ENCODE measurements at places on chromosomes 2 and 18.

DNA sequence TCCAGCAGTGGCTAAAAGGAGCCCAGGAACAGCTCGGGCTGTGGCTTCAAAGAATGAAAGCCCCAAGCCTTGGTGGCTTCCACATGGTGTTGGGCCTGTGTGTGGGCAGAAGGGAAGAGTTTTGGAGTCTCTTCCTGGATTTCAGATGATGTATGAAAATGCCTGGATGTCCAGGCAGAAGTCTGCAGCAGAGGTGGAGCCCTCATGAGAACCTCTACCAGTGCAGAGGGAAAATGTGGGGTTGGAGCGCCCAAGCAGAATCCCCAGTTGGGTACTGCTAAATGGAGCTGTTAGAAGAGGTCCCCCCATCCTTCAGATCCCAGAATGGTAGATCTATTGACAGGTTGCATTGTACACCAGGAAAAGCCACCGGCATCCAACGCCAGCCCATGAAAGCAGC, 412.1 kb downstream of the TDRD15 start:
- no peak for DNase-seq

DNA sequence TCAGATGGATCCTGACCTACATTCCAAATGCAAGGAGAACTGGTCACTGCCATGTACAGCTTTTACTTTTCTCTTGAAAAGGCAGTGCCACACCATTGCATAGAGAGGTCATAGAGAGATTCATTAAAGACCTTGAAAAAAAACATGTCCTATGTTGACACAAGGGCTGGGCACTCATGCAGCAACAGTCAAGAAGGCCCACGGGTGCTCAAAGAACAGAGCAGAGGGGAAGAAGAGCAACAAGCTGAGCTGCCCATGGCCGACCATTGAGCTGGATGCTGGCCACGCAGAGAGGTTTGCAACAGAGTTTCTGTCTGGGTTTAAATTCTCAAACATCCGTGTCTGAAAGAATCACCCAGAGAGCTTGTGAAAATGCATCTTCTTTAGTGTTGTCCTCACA, 99.1 kb downstream of the ADD2 start:
- no peak for DNase-seq

- peak; percentile 74 for DNase-seq
Observed at GRCh38 chr18:24426398-24427294, at the start of gene IMPACT. Gene IMPACT (plus strand): TSS chr18:24426670. CDS start chr18:24426757, 87 bp downstream.

GRCh38 chr2:224259831-224260230, 142.1 kb downstream of the FAM124B start:
- no peak for DNase-seq

DNA sequence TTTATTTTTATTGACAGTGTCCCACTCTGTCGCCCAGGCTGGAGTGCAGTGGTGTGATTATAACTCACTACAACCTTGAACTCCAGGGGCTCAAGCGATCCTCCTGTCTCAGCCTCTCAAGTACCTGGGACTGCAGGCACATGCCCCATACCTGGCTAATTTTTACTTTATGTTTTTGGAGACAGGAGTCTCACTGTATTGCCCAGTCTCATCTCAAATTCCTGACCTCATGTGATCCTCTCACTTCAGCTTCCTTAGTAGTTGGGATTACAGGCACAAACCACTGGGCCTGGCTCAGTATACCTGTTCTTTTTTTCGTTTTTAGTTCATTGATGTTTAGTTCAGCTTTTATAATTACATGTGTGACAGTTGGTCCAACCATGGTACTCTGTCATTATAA, 40.1 kb upstream of the SNORC start:
- no peak for DNase-seq

DNA sequence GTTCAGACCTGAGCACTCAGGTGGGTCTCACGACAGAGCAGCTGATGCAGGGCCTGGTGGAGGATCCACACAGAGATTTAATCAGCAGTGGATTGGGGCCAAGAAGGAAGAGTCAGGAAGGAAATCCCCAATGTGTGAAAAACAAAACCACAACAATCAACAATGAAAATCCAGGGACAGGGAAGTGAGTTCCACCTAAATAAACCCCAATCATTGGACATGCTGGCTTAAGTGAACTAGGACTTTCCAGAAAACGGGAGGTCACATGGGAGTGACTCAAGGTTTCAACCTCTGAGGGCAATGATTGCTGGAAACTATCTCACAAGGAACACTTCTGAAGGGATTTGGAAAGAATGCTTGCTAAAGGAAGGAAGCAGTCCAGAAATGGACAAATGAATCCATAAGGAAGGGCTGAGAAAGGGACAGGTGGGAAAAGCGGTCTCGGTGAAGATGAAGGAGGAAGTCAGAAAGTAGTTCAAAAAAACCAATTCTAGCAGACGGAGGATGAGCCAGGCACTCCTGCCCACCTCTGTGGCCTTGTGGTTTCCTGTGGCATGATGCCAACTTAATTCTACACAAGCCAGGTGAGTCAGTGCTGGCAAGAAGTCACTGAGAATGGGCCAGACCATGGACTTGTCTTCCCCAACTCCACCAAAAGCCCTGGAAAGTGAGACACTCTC, 15.4 kb upstream of the XDH start:
- DNase-seq: peak; percentile 3

- no peak for DNase-seq
Observed at GRCh38 chr2:161796192-161796591, 172.0 kb downstream of the SLC4A10 start.

DNA sequence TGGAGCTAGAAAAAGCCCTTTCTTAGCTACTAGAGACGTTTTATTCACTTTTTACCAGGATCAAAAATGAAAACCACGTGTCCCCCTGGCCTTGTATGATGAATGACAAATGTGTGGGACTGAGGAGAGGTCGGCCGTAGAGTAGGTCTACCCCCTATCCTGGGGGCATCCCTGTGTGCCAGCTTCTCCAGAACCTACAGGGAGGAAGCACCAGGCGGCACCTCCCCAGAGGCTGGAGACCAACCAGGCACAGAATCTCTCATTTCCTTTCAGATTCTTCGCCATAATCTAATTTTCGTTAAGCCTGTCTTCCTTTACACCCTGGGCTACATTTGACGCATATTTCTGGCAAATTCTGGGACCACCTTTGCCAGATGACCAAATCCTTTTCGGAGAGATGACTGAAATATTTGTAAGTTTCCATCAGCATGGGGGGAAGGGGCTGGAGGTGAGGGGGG, 15.9 kb downstream of the TWIST2 start:
- DNase-seq: no peak

DNA sequence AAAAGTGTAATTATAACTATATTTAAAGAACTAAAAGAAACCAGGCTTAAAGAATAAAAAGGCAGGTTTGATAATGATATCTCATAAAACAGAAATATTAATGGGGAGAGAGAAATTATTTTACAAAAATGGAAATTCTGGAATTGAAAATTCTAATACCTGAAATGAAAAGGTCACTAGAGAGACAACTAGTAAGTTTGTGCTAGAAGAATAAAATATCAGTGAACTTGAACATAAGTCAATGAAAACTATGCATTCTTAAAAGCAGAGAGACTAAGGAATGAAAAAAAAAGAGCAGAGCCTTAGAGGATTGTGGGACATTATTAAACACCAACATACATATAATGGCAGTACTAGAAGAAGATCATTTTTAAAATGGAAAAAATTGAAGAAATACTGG, 1475.0 kb upstream of the ZEB2 start:
- no peak for DNase-seq

- no peak for DNase-seq
Observed at GRCh38 chr18:59752666-59753065, 55.4 kb upstream of the CCBE1 start.

DNA sequence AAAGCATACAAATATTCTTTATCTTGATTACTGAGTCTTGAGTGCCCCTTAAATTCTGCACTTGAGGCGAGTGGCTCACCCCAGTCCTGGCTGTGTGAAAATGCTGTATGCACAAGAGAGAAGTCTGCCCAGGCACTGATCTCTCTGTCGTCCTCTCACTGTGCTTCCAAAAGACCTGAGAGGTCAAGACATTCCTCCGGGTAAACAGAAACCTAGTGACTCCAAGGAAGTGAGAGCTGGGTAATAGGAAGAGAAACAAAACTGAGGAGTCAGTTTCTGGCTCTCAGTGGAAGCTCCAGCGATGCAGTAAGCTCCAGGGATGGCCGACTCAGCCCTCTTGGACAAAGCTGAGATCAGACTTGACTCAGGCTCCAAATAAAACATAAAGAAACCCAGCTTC, 70.9 kb downstream of the AAK1 start:
- no peak for DNase-seq

DNA sequence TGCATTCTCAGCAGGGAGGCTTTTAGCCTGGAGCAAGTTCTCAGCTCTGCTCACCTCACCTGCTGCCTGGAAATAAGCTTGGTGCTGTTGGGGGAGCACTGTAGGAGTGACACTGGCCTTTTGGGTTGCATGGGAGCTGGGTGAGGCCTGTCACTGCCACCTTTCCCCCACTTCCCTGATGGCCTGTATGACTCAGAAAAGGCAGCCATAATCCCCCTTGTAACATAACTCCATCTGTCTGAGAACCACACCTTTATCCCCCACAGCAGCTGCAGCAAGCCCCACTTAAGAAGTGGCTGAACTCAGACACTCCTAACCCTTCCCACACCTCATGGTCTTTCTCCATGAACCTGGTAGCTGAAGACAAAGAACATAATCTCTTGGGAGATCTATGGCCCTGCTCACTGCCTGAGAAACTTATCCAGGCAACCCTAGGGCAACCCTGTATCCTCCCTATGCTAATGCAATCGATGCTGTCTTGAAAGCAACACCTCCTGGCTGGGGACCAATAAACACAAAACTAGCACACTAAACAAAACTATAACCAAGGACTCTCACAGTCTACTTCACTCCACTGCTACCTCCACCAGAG, 258.9 kb upstream of the OSR1 start:
- DNase-seq: no peak

DNA sequence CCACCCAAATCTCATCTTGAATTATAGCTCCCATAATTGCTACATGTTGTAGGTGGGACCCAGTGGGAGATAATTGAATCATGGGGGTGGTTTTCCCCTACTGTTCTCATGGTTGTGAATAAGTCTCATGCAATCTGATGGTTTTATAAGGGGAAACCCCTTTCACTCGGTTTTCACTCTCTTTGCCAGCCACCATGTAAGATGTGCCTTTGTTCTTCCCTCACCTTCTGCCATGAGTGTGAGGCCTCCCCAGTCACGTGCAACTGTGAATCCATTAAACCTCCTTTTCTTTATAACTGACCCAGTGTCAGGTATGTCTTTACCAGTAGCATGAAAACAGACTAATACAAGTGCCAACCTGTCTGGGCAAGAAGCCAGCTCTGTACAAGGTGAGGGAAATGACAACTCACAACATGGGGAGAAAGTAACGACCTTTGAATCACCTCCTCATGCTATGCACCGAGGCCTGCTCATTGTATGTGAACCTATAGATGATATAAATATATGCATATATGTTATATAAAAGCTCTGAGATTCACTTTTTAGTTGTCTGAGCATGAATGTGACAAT, 162.2 kb downstream of the ALPK2 start:
- DNase-seq: no peak

DNA sequence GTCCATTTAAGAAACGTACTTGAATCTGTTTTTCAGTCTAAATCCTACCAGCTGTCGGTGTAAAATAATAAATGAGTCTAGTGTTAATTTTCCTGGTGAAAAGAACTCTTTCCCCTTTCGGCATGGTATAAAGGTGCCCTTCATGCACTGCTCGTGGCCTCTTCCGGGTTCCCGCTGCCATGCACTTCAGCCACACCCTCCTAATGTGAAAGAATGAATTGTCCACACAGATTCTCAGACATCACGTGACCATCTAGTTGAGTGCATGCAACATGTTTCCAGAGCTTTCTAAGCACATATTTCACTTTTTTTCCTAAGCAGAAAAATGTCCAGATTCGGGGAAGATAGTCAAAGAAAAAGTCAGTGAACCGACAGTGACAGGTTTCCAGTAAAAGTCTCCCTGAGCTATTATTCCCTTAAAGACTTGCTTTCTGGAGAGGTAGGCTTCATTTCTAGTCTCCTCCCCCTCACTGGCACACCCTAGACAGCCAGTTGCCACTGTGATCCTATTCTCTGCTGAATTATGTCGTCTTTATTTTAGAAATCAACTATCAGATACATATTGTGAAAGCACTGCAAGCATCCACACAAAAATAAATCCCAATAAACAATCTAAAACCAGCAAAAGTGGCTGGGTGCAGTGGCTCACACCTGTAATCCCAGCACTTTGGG, 65.9 kb upstream of the RPL31 start:
- DNase-seq: no peak

DNA sequence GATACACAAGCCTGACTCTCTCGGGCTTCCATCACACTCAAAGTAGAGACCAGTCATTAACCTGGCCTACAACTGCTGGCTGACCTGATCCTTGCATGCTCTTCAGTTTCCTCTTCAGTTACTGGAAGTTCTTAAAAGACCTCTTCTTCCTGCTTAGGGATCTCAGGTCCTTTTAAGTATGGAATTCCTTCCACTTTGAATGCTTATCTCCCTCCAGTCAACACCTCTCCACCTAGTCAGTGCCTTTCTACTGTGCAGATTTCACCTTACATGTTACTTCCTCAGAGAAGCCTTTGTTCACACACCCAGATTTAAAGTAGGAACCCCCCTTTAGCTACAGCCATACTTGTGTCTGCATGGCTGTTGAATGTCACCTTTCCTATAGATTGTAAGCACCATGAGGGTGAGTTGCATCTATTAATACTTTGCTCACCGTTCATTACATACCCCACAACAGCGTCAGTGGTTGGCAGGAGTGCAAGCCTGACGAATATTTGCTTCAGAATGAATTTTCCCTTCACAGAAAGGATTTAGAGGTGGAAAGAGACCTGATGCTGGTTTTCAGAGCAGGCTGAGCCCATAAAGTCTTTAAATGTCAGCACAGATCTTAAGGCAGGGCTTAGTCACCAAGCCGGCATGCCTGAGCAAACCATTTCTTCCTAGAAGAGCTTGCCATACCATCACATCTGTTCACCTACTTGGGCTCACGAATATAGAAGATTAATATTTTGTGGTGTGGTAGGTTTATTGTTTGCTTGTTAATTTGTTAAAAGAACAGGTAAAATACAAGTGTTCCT, 90.1 kb downstream of the ACVR1 start:
- DNase-seq: no peak
